Stimulated activated CD8-positive, alpha-beta memory T cell treated with anti-CD3 and anti-CD28 coated beads, Interleukin-12 subunit alpha, Interleukin-12 subunit beta, amount 100 ng/mL, for 1 hour (primary cell): ENCODE measurements at places on chromosomes 2 and 18.

DNA sequence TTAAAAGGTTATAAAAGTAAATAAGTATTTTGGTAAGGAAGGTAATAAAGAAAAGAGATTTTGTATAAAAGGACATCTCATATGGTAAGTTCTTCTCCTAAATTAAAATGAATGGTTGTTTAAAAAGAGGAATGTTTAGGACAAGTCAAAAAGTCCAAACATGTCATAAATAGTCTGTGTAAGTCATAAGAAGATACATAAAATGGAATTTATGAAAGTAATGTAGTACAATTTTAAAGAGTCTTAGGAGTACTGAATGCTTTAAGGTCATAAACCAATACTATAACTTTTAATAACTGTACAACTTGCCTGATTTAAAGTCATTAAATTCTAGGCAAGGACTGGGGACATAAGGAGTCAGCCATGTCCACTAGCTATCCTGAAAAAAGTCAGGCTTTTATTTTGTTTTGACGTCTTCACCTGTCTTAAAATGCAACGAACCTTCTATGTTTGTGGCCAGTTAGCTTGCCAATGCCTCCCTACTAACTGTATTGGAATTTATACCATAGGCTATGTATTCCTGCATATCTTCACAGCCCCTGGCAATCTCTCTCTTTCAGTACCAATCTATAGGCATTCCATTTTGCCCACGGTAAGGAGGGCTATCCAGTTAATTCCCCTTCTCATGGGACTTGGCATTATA is 312.3 kb upstream of the LRRTM4 start:
- no peak for DNase-seq

DNA sequence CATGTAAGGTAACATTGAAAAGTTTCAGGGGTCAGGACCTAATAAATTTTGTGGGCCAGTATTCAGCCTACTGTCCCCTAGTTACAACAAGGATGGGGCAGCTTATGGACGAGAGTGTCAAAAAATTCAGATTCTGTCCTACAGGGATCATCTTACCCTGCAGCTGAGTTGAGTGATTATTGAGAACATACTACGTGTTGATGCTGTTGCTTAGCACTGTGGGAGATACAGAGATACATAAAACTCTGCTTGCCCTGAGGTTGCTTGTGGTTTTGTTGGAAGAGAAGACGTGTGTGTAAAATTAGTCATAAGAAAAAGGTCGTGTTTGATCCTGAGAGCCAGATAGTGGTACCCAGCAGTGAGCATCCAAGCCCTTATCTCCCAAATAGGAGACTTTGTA is 253.2 kb downstream of the NEDD4L start:
- DNase-seq = no peak

- DNase-seq = no peak
Measured at GRCh38 chr2:101795033-101795432, 97.5 kb downstream of the MAP4K4 start.

GRCh38 chr2:240600451-240600961 is 14.0 kb downstream of the CAPN10 start:
- DNase-seq = no peak

GRCh38 chr18:48200631-48201336 is 208.4 kb downstream of the ZBTB7C start:
- no peak for DNase-seq

DNA sequence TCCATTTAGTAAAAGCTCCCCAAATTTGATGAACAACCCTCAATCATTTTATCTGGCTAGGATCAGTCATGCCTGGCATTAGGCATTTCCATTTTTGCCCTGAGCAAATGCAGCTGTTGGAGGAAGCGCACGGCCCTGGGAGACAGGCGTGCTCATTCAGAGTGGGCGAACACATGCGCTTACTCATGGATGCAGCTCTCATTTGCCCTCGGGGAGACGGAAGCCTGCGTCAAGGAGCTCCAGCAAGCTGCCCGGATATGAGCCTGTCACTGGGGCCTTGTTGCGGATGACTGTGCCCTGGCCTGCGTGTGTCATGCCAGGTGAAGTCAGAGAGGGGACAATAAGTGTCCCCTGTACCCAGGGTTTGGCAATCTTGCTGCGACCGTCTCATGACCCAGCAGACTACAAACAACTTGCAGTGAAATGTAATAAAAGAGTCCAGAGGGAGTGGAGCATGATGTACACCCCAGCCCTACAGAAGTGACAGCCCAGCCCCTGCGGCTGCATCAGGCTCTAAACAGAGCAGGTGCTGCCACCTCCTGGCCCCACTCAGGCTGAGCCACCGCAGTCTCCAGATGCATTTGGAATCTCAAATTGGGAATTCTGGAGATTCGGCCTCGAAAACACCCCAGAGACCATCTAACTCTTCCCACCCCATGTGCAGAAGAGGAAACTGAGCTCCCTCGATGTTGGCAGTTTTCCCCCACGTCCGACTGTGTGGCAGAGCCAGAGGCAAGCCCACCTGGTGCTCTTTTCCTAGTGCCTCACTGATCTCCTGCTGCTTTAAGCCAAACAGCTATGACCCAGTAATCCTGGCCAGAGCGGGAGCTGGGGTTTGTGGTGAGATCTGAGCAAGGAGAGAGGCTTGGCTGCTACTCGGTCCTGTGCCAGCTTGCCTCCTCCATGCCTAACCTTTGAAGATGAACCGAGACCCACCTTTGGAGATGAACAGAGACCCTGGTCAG is 105.0 kb upstream of the ALK start:
- DNase-seq = no peak

DNA sequence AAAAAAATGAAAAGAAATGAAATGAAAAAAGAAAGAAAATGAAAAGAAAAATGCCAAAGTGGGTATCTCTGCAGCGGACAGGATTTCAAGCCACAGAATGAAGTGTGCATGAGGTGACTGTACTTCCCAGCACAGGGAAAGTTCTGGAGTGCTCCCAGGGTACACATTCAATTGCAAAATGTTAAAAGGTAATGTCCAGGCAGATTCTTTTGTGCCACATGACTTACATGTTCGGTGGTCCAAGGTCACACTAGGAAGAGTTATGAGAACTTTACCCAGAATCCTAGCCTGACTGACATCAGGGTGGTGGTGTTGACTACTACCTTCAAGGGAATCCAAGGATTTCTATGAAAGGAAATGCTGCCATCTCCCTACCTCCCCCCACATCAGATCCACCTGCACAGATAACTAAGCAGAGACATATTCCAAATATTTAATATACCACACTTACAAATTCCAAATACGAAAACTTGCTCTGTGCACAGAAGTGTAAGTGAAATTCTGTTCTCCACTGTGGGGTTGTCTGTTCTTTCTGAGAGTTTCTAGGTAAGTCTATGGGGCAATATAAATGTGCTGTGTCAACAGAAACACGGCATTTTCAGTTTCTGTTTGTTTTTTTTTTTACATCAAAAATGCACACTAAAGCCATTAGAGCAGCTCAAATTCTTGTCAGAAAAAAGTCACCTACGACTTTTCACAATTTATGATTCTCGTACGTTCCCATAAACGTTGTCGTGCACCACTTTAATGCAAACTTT is 56.6 kb downstream of the CABYR start:
- DNase-seq = no peak

DNA sequence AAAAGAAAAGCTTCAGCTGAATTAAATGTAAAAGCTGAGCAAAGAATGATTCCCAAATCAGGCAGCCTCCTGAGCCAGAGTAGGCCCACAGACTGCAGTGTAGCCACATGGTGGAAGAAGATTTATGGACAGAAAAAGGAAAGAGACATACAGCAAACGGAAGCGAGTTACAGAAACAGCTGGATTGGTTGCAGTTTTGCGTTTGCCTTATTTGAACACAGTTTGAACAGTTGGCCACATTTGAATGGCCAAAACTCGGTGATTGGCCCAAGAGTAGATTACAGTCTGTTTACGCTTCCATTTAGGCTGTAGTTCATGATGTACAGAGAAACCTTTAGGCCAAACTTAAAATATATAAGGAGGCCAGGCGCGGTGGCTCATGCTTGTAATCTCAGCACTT is 35.1 kb downstream of the SH2D6 start:
- DNase-seq = no peak

DNA sequence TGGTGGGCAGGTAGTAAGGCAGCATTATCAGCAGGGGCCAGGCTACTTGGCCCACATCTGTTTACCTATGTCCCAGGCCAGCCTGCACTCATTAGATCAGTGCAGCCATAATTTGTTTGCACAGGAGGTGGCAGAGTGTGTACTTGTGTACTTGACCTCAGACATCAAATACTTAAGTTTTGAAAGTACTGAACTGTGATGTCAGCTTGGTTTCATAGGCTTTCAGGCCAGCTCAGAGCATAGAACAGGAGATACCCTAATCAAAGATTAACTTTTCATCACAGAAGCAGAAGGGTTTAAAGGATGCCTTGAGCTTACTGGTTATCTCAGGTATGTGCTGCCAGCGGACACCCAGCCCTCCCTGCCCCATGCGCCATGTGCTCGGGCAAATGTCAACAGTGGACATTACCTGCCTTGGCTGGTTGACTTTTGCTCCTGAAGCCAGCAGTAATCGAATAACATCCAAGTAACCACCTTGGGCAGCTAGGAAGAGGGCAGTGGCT is 33.2 kb downstream of the ANKRD29 start:
- DNase-seq = no peak

- no peak for DNase-seq
Measured at GRCh38 chr2:29655391-29656086, 265.8 kb downstream of the ALK start.

DNA sequence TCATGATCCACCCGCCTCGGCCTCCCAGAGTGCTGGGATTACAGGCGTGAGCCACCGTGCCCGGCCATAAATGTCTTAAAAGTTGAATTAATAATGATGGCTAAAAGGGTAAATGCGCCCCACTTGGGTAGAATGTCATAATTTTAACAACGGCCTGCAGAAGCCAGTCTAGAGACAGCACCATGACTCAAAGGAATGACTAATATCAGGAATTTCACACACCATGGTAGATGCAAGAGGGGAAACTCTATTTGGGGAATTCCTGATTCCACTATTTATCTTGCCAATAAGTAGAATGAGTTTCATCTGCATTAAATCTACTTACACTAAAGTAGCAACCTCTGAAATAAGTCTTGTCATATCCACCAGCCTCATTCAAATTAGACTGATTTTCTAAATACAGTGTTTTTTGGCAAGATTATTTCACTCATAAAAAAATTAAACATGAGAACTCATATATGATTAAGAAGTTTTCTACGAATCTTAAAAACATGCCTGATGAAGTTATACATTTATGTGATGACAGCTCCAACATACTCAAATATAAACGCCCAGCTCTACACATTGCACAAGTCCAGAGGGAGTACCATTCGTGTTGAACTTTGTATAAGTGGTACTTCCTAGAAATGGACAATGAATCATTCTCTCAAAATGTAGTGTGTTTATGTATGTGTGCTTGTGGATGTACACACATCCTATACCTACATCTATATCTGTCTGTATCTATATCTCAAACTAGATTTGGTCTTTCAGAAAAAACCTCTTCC is 309.7 kb downstream of the IRS1 start:
- DNase-seq = no peak

- no peak for DNase-seq
Measured at GRCh38 chr18:75777630-75778029, 350.1 kb upstream of the SMIM21 start.

DNA sequence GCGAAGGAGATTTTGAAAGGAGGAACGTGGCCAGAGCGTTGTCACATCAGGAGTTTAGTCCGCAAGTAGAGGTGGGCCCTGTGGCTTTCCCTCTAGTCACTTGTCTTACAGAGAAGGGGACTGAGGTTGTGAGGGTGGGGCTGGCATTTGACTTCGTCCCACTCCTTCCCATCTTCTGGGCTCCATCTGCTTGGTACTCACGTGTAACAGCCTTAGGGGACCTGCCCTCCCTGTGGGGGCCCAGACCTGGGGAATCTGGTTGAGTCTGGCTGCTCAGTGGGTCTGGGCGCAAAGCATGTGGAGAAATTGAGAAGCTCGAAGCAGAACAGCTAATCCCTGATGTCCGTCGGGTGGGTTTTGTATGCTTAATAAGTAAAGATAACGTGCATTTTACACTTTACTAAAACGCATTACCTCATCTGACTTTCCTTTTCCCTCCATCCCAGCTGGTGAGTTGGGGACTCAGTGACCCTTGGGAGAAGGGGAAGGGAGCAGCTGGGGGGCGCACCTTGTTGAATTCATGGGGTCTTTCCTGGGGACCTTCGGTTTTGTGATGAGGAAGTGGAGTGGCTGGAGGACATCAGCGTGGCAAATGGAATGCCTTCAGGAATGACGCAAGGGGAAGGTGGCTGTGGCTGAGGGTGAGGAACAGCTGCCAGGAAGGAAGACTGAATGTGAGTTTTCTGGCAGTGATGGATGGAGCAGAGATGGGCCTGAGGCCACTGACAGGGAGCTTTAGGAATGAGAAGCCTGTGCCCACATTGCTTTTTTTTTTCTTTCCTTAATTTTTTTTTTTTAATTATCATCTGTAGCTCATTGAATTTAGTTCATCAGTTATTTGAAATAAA is 44.8 kb downstream of the ASAP2 start:
- DNase-seq = no peak

- DNase-seq = no peak
Measured at GRCh38 chr18:74630804-74631203, 33.1 kb downstream of the ZNF407 start.

GRCh38 chr2:19174176-19174575 is 184.2 kb downstream of the OSR1 start:
- DNase-seq = no peak

GRCh38 chr2:78063246-78064020 is 541.3 kb upstream of the LRRTM4 start:
- no peak for DNase-seq

DNA sequence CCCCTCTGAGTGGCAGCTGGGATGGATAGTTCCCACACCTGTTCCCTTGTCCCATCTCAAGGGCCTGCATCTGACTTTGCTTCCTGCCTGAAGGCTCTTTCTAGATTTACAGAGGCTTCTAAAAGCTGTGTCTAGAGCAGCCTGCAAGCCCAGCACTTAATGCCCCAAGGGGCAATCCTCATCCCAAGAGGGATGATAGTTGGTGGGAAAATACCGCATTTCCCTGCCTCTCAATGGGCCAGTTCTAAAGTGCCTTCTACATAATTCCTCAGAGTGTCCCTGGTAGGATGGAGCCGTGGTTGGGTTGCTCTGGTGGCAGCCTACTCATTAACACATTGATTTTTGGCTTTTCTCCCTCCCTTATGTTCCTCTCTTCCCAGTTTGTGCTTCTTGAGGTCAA is 29.5 kb downstream of the LAMA3 start:
- no peak for DNase-seq

GRCh38 chr2:73225513-73226360 is 7.3 kb downstream of the PRADC1 start:
- no peak for DNase-seq
